Activated CD4-positive, alpha-beta T cell treated with anti-CD3 and anti-CD28 coated beads, Interleukin-2, amount 50 U/mL, for 24 hours (primary cell): ENCODE measurements at places on chromosomes 13 and 19.

GRCh38 chr13:40232311-40233040 is 434.0 kb downstream of the FOXO1 start:
- DNase-seq: no peak

GRCh38 chr13:40103864-40104263 is 448.4 kb downstream of the COG6 start:
- no peak for DNase-seq

DNA sequence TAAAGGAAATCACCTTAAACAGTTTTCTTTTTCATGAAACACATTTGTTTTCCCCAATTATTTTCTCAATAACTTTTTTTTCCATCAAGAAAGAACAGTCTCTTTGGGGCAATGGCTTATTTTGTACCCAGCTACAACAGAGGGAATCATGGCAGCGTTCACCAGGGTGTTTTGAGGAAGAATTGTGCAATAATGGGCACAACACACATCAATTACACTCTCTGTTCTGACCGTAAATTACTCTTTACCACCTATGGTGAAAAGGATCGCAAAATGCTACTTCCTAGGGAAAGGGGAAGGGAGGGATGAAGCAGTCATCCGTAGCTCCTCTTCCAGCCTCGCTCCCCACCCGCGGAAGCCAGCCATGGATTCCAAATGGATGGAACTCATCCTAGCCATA is 38.6 kb downstream of the TMTC4 start:
- no peak for DNase-seq

DNA sequence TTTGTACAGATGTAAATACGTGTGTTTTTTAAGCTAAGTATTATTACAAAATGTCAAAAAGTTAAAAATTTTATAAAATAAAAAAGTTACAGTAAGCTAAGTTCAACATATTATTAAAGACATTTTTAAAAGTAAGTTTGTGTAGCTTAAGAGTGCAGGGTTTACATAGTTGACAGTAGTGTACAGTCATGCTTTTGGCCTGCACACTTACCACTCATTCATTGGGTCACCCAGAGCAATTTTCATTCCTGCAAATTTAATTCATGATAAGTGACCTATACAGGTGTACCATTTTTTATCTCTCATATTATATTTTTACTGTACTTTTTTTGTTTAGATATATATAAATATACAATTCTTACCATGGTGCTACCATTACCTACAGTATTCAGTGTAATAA is 769.9 kb upstream of the SLITRK6 start:
- no peak for DNase-seq

- DNase-seq: no peak
Observed at GRCh38 chr19:58562122-58563033, 4.0 kb upstream of the UBE2M start.

- DNase-seq: no peak
Observed at GRCh38 chr19:16702123-16702522, 17.5 kb upstream of the NWD1 start.

- no peak for DNase-seq
Observed at GRCh38 chr13:23993680-23993985, 96.3 kb upstream of the C1QTNF9B start.

GRCh38 chr19:6017576-6017975 is 39.6 kb upstream of the RANBP3 start:
- DNase-seq: no peak

- DNase-seq: peak; percentile 59
Observed at GRCh38 chr19:55005684-55006488, 32.2 kb downstream of the GP6 start.

DNA sequence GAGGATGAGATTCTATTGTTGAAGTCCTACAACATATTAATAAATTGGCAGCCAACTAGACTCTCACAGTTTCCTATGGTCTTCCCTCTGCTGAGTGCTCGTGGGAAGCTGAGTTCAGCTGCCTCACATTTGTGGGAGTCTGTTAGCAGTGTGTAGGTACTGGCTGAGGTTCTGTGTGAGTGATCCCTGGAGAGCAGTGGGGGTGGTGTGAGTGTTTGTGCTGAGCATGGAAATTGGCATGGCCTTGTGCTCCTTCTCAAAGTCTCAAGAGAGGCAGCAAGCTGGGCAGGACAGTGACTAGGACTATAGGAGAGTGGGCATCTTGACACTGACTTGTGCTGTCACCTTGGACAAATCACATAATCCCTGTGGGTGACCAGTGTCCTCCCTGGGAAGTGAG is 298.3 kb downstream of the MTUS2 start:
- no peak for DNase-seq

GRCh38 chr13:46288570-46289259 is 77.0 kb downstream of the LRRC63 start:
- no peak for DNase-seq

- no peak for DNase-seq
Observed at GRCh38 chr19:2239771-2240770, 3.4 kb downstream of the SF3A2 start.

DNA sequence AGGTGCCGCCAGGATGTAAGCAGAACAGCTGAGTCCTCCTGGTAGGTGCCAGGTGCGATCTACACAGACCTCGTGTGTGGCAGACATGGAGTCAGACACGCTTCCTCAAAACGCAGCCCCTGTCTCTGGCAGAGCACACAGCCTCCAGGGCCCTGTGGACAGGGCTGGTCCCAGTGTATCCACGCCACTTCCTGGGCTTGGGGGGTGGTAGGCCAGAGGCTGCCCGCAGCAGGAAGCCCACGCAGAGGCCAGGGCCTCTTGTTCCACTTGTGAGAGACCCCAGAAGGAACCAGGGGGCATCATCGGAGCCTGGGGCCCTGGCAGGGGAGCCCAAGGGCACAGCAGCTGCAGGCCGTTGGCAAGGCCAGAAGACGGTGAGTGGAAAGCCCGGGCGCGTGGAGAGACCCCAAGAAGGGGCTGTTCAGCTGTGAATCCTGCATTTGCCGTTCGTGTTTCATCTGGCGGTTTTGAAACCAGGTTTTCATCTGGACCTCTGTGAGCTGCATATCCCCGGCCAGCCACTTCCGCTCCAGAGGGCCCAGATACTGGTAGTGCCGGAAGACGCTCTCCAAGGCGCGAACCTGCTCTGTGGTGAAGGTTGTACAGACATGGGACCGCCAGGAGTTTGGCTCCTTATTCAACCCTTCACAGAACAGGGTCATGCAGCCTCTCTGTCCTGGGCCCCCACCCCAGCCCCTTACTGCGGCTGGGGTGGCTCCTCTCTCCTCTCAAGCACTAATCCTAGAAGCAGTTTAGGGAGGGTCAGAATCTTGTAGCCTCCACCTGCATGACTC is 25.1 kb upstream of the SLITRK1 start:
- DNase-seq: no peak

GRCh38 chr19:18536475-18536874 is 6.9 kb downstream of the FKBP8 start:
- no peak for DNase-seq

- peak; percentile 22 for DNase-seq
Observed at GRCh38 chr19:57280962-57281400, 696 bp downstream of the ZNF460 start.

GRCh38 chr13:93577105-93577504 is 350.5 kb downstream of the GPC6 start:
- DNase-seq: no peak

DNA sequence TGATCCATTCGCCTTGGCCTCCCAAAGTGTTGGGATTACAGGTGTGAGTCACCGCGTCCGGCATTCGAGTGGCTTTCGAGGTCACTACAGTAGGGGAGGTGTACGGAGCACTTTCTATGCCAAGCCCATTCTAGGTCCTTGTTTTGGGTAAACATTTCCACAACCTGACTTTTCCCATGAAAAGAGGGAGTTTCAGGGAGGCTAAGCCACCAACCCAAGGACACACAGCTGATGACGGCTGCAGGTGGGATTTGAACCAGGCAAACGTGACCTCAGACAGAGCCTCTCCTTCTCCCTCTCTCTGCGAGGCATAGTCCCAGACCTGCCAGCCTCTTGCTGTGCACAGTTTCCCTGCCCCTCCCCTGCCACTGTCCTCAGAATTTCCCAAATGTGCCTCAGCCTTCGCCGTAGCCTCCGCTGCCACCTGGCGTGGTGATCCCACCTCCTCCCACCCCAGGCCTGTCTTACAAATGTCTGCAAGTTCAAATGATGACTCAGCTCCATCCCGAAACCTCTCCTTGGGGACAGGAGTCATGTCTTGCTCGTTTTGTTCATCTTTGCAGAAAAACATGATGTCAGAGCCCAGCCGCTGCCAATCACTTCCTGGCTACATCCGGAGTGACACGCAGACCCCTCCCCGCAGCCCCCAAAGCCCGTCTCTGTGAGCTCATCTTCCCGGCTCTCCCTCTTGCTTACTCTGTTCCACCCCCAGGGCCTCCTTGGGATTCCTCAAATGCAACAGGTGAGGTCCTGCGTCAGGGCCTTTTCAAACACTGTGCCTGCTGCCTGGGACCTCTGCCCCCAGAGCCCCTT is 6.6 kb upstream of the GADD45B start:
- no peak for DNase-seq

DNA sequence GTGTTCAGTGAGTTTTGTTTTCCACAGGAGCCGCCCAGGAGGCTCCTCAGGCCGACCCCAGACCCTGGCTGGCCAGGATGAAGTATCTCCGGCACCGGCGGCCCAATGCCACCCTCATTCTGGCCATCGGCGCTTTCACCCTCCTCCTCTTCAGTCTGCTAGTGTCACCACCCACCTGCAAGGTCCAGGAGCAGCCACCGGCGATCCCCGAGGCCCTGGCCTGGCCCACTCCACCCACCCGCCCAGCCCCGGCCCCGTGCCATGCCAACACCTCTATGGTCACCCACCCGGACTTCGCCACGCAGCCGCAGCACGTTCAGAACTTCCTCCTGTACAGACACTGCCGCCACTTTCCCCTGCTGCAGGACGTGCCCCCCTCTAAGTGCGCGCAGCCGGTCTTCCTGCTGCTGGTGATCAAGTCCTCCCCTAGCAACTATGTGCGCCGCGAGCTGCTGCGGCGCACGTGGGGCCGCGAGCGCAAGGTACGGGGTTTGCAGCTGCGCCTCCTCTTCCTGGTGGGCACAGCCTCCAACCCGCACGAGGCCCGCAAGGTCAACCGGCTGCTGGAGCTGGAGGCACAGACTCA is 12.9 kb downstream of the B3GNT3 start:
- DNase-seq: no peak

GRCh38 chr19:45423033-45423588 is 606 bp downstream of the ERCC1 start:
- DNase-seq: no peak

DNA sequence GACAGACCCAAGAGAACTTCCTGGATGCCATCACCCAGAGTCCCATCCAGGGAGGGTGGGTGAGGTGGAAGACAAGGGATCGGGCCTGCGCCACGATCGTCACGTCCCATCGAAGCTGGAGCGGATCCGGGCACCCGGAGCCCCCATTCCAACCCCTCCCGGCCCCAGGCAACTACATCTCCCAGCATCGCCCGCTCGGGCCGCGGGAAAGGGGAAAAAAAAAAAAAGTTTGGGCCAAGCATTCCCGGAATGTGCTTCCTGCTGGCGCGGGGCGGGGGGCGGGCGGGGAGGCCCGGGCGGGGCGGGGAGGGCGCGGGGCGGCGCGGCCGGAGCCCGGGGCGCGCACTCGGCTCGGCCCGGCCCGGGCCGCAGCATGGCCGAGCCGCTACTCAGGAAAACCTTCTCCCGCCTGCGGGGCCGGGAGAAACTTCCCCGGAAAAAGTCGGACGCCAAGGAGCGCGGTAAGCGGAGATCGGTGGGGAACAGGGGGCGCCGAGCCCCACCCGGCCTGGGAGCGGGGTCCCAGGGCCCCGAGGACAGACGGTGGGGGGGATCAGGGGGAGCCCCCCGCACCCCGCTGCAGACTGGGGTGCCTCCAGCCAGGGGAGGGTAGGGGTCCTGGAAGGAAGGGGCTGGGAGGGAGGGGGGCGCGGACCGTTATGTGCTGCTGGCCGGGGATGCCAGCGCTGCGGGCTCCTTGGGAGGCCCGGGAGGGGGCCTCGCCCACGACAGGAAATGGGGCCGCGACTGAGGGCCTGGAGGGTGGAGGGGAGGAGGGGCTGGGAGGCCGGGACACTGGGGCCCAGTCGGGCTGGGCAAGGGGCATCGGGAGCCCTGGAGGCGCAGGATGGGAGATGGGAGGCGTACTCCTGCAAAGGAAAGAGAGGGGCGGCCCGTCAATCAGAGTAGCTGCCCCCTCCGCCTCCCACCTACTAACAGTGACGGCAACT is at the start of gene SYDE1:
TSS of gene SYDE1 (plus strand) at position 341 of the 950 bp plus-strand sequence. CDS start at position 374, 33 bp downstream.
- no peak for DNase-seq

DNA sequence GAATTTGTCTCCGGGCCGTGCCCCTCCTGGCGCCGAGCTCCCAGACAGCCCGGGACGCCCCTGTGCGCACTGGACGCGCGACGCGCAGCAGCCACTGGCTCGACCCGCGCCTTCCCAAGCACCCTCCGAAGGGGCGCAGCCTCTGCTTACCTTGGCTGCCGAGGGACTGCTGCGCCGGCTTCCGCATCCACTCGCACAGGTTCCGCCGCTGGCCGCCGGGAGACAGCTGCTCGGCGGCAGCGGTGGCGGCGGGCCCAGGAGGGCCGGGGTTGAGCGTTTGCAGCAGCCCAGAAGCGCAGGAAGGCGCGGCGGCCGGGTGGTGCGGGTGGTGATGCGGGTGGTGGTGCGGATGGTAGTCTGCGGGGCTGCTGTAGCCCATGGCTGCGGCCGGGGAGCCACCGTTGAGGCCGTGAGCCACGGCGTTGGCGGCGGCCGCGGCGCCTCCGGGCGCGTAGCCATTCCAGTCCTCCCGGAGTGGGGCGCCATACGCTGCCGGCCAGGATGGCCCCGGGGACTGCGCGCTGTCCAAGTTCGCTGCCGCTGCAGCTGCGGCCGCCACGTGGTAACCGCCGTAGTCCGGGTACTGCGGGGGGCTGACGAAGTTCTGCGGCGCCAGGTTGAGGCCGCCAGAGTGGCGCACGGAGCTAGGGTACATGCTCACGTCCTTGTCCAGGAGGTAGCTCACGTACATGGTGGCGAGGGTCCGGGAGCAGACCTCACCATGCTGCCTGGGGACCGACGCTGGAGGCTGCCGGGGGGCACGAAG is 616 bp downstream of the CDX2 start:
- DNase-seq: no peak

DNA sequence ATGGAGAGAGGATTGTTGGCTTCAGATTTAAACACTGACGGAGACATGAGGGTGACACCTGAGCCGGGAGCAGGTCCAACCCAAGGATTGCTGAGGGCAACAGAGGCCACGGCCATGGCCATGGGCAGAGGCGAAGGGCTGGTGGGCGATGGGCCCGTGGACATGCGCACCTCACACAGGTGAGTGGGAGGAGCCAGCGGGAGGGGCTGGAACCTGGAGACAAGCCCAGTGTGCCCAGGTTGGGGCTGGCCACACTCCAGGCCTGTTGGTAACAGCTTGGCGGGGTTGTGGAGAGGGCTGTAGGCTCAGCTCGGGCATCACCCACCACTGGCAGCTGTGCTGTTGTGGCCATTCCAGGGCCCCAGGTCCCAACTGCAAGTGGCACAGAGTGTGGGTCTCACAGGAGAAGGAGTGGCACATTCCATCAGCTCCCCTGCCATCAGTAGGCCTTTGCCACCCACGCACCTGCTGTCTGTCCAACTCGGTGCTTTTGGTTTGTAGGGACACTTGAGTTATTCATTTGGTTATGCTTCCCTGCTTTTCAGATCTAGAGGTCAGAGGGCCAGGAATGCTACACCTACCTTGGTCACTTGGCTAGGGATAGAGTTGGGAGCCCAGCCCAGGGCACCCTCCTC is 49.8 kb downstream of the TSSK6 start:
- DNase-seq: no peak

- no peak for DNase-seq
Observed at GRCh38 chr13:97621631-97622030, 187.7 kb downstream of the RAP2A start.
